Left ventricle myocardium inferior (tissue), 1 donor: ENCODE measurements at places on chromosomes 5 and 9. TPM values are rescaled to one million over a fixed set of nuclear protein-coding genes. Genes with fewer than 3 reads are reported as not detected.

DNA sequence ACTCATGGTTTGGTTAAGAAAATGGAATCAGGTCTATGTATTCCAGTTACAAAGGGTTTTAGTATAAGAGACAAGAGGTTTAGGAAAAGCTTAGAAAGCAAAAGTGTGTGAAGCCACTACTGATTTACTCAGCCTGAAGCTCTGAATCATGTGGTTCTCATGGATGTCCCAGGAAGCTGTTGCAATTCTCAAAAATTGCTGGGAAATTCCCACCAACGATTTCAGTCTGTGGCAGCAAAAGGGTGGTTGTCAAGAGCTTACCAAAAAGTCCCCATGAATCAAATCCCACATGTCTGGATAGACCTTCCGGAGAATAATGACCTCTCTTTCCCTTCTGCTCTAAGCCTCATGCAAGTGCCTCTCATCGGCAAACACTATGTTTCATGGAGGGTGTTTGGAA lies 929.9 kb downstream of the TLE4 start:
- DNase-seq = no peak

DNA sequence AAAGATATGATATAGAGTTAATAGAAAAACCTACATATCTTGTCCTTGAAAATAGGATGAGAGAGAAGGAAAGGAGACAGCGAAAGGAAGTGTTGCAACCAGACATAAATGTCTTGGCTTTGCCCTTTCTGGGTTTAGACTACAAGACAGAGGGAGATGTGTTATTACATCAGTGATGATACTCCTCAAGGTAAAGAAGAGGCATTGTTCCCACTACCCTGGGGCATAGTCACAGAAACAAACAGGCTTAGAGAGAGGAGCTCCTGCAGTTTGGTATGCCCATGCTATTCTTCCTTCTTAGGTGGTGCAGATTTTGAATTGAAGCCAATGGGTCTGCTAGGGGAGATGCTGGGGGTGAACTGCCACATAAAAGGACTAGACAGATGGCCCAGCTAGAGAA lies 166.8 kb upstream of the RFX3 start:
- no peak for DNase-seq

GRCh38 chr5:132024117-132024435 lies 12.6 kb upstream of the ACSL6 start:
- DNase-seq = no peak

DNA sequence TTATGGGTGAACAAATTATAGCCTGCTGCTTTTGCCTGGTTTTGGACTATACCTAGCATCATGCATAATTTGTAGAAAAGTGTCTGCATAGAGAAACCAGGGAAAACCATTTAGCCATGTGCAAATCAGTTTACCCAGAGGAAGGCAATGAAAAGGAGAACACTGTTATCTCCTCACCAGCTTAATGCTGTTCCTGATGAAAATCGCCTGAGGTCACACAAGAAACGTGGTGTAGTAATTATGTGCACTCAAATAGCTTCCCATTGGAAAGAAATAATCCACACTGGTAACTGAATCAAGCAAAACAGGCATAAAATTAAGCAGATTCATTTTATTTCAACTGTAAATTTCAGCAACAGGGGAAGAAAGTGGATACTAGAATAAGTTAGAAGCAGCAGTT lies 51.7 kb upstream of the FAM240B start:
- DNase-seq = no peak

- no peak for DNase-seq
Observed at GRCh38 chr9:14119694-14120514, 194.0 kb downstream of the NFIB start.

DNA sequence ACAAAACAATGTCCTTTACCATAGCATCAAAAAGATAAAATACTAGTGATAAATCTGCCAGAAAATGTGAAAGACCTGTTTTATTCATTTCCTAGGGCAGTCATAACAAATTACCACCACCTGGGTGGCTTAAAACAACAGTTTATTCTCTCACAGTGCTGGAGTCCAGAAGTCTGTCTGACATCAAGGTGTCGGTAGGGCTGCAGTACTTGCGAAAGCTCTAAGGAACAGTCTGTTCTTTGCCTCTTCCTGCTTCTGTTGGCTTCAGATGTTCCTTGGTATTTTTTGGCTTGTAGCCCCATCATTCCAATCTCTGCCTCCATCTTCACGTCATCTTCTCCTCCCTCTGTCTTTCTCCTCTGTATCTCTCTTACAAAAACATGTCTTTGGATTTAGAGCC lies 51.0 kb downstream of the PTPDC1 start:
- no peak for DNase-seq

DNA sequence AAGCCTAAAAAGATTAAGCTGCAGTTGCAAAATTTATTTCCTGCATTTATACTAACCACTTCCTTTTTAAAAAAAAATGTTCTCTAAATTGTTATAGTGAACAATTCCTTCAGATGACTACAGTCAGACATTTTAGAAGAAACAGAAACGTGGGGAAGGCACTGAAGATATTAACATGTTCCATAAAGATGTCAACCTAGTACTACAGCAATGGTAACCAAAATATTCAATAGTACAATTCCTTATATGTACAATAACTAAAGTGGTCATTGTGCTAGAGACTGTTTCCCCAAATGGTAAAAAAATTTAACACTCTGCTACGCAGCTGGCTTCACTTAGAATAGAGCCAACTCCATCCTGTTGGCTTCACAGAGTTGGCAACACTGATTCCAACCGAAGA lies 97.7 kb downstream of the FNBP1 start:
- no peak for DNase-seq

- DNase-seq = no peak
Observed at GRCh38 chr5:108171759-108172158, 210.1 kb downstream of the FBXL17 start.

DNA sequence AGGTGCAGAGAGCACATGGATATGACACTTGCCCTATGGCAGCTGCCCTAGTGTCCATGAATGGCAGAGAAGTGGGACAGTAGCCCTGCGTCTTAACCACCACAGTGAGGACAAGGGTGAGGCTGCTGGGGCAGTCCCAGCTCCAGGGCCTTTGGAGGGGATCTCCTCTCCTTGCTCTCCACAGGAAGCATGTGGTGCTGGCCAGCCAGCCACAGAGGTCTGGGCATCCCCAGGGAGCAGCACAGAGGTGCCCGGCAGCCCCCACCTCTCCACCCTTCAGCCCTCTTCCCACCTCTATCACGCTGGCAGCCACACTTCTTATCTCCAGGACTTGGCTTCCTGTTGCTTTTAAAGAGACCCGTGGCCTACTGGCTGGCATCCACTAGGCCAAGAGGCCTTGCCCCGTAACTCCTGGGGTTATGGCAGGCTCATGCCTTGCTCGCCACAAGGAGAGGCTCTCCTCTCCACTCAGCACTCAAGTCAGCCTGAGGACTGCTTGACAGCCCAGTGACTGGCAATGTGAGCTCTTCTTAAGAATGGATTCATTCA lies 21.9 kb downstream of the CSF2 start:
- no peak for DNase-seq

CD72 gene
- 0.63 TPM for total RNA-seq

DNA sequence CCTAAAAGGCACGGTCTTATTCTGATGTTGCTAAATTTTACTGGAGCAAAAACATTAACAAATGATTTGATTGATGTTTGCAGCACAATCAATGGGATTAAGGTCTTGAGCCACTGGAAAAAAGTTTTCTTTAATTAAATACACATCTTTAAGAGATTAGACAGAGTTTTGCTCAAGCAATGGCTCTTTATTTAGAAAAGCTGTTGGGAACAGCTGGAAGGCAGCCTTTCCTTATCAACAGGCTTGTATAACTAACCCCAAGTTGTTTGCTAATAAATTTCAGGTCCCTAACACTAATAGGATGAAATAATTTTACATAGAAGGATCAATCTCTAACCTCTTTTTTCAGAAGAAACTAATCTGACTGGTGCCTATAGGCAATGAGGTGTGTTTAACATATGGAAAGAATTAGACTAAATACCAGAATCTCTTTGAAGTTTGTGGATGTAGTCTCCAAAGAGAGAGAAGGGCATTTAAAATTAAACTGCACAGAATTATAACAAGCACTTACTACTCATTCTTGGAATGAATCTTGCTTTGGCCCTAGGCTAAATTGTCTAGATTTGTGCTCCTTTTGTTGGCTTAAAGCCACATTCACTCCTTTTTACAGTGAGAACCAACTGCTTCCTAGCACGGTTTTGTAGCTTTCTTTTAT lies 67.3 kb upstream of the TNFAIP8 start:
- DNase-seq = no peak

GRCh38 chr5:174358276-174358675 lies 312.8 kb downstream of the NSG2 start:
- no peak for DNase-seq

- DNase-seq = no peak
Observed at GRCh38 chr5:175343308-175343707, 100.7 kb downstream of the DRD1 start.

- no peak for DNase-seq
Observed at GRCh38 chr9:130927338-130927737, 11.7 kb downstream of the FIBCD1 start.

DNA sequence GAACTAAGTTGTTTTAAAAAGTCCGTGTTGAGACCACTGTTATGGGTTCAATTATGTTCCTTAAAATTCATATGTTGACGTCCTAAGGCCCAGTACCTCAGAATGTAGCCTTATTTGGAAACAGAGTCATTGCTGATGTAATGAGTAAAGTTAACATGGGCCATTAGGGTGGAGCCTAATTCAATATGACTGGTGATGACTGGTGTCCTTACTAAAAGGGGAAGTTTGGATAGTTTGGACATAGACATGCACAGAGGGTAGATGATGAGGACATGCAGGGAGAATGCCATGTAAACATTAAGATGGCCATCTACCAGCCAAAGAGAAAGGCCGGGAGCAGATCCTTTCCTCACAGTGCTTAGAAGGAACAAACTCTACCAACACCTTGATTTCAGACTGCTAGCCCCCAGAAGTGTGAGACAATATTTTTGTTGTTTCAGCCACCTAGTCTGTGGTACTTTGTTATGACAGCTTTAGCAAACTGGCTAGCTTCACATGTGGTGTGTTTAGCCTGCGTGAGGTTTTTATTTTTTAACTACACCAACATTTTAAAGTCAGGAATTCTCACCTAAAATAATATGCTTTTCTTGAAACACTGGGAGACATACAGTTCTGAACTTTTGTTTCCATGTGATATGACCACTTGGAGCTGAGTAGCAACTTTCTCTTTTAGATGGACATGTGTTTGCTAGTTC lies 135.3 kb downstream of the YIPF5 start:
- no peak for DNase-seq

- DNase-seq = no peak
Observed at GRCh38 chr5:136037001-136037705, 8.4 kb downstream of the TGFBI start.

DNA sequence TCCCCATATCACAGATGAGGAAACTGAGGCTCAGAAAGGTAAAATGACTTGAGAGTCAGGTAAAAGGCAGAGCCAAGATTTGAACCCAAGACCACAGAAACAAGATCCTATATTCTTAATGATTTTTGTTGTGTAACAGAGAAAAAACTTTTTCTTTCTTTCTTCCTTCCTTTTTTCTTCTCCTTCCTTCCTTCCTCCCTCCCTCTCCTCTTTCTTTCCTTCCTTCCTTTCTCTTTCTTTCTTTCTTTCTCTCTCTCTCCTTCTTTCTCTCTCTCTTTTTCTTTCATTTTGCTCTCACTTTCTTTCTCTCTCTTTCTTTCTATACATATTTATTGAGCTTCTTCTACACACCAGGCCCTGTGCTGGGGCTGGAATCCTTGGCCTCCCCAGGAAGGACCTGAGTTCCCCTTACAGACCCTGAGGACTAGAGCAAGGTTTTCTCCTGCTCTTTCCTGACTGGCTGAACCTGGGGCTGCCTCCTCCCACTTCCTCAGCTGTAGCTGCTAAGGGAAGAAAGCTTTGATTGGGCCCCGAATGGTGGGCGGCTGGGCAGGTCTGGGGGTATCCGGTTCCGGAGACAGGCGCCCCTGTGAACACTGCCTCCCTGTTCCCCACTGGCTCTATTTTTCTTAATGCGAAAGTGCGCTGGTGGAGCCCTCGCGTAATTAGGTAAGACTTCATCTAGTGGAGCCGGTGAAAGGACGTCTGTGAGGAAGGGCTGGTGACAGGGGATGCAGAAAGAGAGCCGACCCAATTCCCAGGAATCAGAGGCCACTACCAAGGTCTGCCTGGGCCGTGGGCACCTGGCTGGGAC lies 27.4 kb upstream of the KIF12 start:
- no peak for DNase-seq

DNA sequence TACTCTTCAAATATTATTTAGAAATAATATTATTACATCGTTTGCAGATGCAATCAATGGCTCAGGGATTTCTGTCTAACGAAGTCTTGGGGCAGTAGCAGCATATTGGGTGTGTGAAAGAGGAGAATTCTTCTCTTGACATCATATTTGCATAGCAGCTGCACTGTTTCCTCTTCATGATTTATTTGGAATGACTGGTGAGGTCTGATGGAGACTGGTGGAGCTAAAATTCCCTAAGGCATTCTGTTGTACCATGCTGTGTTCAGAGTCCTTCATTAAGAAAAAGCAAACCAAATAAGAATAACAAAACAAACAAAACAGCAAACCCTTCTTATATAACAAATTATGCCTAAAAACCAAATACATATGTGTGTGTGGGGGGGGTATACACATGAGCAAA lies 177.6 kb downstream of the DIRAS2 start:
- DNase-seq = no peak

DNA sequence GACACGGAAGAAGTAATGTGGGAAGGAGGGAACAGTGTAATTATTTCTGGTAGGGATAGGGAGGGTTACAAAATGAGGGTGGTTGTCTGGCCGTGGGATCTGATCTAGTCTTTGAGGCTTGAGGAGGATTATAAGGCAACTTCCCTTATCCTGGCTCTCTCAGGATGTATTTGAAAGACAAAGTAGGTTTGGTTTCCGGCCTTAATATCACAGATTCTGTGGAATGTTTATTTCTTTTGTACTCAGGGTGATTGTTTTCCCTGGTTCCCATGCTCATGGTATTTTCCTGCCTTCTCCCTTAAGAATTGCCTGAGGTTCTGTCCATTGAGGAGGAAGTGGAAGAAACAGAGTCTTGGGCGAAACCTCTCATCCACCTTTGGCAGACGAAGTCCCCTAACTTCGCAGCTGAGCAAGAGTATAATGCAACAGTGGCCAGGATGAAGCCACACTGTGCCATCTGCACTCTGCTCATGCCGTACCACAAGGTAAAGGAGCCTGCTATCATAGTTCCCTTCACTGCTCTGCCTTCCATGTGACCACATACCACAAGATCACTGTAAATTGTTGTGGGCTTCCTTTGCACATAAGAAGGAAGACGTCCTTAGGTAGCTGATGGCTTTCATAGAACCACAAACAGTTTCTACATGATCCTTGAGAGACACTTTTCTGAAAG lies 253.8 kb downstream of the KDM4C start:
- no peak for DNase-seq

- DNase-seq = no peak
Observed at GRCh38 chr5:156799171-156799570, 50.9 kb upstream of the PPP1R2B start.

GRCh38 chr5:68484307-68485068 lies 268.9 kb downstream of the PIK3R1 start:
- no peak for DNase-seq

- no peak for DNase-seq
Observed at GRCh38 chr9:79639354-79639753, 67.6 kb downstream of the TLE4 start.

GRCh38 chr5:20114526-20114925 lies 126.5 kb upstream of the CDH18 start:
- no peak for DNase-seq
